ENCODE measurements at places on chromosomes 5 and 9.
A peak's percentile ranks its signal among the peaks of the same experiment; 100 is the strongest.

GRCh38 chr5:173782671-173783101 is 105.5 kb upstream of the CPEB4 start:
- DNase-seq = no peak

DNA sequence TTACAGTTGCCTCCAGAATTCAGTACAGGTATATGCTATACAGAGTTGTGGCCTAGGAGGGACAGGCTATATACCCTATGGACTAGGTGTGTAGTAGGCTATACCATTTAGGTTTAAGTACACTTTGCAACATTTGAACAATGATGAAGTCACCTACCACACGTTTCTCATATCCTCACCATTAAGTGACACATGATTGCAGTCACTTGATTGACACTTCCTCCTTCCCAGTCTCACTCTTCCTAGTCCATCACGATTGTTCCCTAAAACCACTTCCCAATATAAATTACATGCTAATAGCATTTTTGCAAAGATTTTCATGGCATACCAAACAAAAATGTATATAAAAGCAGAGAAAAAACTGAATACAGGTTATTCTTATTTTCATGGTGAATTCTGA is 312.2 kb downstream of the EPB41L4A start:
- no peak for DNase-seq

- DNase-seq = no peak
Measured at GRCh38 chr9:79446523-79447307, 125.0 kb upstream of the TLE4 start.

DNA sequence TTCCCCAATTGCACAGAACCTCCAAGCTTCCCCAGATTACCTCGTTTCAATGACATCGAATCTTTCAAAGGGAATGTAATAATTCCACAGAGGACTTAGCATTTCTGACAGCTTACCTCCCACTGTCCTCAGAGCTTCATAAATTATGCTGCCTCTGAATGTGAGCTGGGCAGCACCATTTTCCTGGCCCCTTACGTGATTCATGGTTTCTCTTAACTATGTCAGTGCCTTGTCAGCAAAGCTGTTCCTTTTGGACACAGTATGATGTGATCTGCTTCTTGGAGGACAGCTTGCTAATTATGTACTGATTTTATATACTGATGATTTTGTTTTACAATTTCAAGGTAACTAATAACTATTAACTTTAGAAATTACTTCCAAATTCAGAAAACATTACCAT is 27.7 kb upstream of the SSBP2 start:
- no peak for DNase-seq

- no peak for DNase-seq
Measured at GRCh38 chr5:56532466-56532865, 282.9 kb upstream of the MAP3K1 start.

GRCh38 chr9:124259158-124259808 is 1.5 kb downstream of the NEK6 start:
- DNase-seq = no peak

GRCh38 chr9:87606841-87607521 is 109.3 kb downstream of the DAPK1 start:
- no peak for DNase-seq

- DNase-seq = no peak
Measured at GRCh38 chr5:97745817-97746216, 562.8 kb upstream of the RIOK2 start.

DNA sequence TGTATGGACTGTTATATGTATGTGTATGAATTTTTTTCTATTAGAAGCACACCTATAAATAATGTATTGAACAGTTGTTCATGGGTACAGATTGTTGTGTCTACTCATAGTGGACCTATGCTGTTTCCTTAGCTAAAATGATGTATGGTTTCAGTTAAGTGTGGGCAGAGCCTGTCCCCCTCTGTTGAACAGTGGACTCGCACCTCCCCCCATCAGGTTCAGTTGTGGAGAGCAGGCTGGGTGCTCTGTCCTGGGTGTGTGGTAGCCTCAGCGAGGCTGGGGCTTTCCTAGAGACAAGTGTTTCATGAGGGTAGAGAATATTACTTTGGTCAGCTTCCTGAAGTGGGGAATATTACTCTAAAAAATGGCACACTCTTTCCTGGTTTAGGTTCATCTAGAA is 47.4 kb upstream of the LRRTM2 start:
- no peak for DNase-seq

- DNase-seq = no peak
Measured at GRCh38 chr5:151947931-151948608, 23.4 kb upstream of the GLRA1 start.

DNA sequence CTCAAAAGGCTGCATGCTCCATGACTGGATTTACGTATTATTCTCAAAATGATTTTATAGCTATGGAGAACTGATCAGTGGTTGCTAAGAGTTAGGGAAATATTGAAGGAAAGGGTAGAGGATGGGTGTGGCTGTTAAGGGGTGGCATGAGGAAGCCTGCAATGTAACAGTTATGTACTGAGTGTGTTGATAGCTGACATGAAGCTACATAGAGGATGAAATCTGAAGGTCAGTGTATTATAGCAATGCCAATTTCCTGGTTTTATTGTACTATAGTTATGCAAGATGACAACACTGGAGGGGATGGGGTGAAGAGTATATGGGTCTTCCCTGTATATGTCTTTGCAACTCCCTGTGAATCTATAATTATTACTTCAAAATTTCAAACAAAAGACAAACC is 51.0 kb downstream of the TMEM245 start:
- DNase-seq = no peak

GRCh38 chr9:108534741-108535140 is 321.0 kb downstream of the ACTL7B start:
- no peak for DNase-seq

DNA sequence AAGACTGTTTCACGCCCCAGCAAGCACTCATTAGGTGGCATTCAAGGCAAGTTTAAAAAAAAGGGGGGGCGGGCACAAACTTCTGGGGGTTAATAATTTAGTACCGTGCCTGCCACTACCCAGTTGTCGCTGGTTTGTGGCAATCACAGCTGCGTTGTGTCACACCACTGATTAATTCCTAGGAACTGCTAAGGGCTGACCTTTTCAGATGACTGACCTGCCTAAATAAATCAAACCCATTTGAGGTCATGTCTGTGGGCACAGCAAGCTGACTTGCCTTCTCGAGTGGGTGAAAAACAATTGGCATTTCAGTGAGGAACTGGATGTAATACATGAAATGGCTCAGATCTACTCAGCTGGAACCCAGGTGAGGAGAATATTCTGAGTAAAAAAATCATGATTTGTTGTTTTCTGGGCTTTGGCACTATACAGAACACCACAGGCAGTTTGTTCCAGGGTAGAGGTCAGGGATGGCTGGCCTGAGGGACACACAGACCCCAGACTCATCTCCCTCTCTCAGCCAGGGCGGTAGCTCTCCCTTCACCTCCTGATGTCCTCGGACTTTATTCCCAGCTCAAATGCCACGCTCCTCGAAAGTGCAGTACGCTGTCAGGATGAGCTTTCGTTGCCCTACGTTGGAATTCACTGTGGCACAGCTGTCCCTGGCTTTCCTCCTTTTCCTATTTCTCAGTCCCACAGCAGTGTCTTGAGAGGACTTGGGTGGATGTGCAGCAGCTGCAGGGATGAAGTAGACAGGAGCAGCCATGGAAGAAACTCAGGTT is 15.5 kb upstream of the MGAT1 start:
- no peak for DNase-seq

DNA sequence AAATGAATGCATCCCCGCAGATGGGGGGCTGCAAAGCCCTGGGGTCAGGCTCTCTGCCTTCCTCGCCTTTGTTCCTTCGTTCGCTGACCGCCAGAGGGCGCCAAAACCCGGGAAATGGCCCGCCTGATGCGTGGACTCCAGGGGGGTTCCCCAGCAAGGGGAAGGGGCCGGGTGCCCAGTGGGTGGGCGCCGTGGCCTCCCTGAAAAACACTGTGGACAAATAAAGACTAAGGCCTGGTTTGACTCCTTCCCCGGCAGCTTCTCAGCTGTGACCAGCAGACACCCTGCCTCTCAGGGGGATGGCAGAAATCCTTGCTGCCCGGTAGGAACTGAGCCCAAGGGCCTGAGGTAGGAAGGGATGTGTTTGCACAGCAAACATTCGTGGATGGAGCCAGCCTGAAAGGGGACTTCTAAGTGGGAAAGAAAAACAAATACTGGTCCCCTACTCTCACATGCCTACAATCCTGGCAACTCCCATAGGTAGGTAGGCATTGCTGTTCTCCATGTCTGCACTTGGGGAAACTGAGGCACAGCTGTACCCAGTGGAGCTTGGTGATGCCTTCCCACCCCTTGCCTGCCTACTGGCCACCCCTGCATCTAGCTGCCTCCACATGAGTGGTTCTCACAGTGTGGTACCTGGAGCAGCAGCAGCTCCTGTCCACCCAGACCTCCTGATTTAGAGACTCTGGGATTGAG is 57.7 kb downstream of the DUSP1 start:
- DNase-seq = peak; percentile 52

- no peak for DNase-seq
Measured at GRCh38 chr5:112338681-112339337, 80.3 kb downstream of the EPB41L4A start.

DNA sequence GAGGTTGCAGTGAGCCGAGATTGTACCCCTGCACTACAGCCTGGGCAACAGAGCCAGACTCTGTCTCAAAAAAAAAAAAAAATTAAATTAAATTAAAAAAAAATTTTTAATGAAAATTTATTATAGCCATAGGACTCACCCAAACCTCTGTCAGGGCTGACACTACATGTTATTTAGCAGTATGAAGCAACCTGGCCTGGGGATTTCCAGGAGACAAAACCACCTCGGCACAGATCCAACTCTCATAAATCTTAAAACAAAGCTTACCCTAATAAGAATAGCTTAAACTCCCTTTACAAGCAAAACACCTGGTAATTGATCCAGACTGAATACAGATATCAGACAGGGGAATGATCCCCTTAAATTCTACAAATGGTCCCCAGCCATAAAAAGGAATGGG is 38.4 kb downstream of the PPP1R2B start:
- DNase-seq = no peak

- DNase-seq = peak; percentile 28
Measured at GRCh38 chr5:132272311-132273210, 15.1 kb downstream of the PDLIM4 start.

- DNase-seq = no peak
Measured at GRCh38 chr5:66443462-66444130, 152.6 kb upstream of the MAST4 start.

GRCh38 chr5:124683917-124684555 is 62.4 kb downstream of the ZNF608 start:
- DNase-seq = no peak

DNA sequence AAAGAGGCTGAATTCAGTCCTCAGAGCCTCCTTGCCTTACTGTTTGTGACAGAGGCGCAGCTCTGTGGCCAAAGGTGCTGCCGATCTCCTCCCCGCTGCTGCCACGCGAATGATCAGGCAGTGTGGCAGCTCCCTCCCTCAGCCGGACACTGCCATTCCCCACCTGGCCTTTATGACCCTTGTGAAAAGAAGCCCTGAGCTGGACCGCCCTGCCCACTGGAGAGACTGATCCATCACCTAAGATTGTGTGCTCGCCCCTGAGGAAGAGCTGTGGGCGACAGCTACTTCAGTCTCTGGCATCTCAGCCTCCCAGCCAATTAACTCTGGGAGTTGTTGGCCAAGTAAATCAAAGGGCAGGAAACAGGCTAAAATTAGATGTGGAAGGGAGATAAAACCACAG is 90.9 kb downstream of the CARTPT start:
- DNase-seq = no peak

- peak; percentile 14 for DNase-seq
Measured at GRCh38 chr9:85290019-85290418, 451.7 kb downstream of the AGTPBP1 start.

DNA sequence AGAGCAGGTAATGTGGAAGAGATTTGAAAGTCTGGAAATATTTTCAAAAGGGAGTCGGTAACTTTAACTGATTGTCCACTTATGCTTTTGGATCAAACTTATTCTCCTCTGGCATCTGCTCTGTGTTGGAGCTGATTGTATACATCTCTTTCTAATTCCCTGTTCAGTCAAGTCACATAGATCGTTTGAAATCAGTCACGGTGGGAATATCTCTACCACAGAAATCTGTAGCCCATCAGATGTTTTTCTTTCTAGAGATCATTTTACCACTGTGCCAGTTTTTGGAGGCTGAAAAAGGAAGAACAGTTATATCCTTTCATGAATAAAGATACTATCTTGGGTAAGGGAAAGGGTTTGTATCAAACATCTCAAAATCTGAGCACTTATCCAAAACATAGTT is 1853.3 kb downstream of the EFNA5 start:
- DNase-seq = no peak

DNA sequence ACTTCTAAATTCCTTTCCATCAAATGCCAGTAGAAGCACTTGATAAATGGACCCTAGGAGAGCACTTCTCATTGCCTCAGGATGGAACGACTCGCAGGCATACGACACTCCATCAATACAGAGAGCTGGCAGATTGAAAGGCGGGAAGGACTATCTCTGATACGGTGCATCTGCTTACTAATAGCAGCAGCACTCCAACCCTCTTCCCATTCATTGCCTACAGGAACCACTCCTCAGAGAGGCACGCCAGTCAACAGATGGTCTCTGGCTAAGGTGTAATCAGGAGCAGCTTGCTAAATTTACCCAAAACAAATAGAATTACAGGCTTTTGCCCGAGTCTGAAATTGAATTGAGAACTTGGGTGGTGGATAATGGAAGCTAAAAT is 168.1 kb downstream of the EFNA5 start:
- DNase-seq = no peak

GRCh38 chr5:179311091-179311470 is 34.2 kb downstream of the ADAMTS2 start:
- no peak for DNase-seq

DNA sequence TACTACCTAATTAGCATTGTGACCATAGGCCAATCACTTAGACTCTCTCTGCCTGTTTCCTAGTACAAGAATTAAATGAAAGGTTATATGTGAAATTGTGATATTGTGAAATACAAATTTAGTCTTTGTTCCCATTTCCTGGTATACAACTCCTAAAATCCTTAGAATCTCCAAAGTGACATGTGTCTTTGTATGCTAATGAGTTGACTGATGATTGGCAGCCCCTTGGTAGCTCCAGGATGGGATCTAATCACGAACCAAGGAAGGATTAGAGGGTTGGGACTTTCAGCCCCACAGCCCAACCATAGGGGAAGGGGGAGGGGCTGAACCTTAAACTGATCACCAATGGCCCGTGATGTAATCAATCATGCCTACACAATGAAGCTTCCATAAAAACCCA is 31.6 kb downstream of the ATP6V0E1 start:
- no peak for DNase-seq

DNA sequence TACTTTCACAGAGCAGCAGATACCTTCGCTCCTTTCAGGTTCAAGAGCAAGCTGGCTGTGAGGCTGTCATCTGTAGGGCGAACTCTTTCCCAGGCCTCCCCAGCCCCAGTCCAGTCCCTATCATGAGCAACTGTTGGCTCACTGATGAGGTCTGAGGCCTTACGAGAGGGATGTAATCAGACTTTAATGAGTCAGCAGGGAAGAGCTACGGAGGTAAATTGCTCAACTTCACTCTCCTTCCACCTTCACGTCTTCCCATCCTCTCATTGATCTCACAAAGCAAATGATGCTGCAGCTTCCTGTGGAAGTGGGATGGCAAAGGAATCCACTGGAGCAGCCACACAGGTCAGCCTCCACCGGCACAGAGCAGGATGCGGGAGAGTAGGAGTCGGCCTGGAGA is 130.7 kb upstream of the TBCA start:
- no peak for DNase-seq

- DNase-seq = no peak
Measured at GRCh38 chr5:140143521-140144258, 18.0 kb downstream of the IGIP start.

- no peak for DNase-seq
Measured at GRCh38 chr9:137000177-137000930, 4.0 kb upstream of the CLIC3 start.
